ENCODE measurements at places on chromosomes 16 and 17.
A peak's percentile ranks its signal among the peaks of the same experiment; 100 is the strongest.

DNA sequence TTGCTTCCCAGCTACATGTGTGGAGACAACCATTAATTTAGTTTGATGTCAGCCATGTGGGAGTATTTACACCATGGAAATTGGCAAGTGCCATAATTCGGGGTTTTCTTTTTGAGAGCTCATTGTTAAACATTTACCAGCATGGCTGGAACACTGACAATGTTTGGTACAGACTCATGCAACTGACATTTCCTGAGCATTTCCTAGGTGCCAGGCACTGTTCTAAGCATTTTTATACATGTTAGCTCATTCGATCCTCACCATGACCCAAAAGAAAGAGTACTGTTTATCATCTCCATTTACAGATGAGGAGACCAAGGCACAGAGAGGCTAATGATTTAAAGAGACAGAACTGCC lies 86.9 kb downstream of the FOXL1 start:
- DNase-seq, result no peak

GRCh38 chr16:53434377-53435065 lies at the start of gene RBL2:
Gene RBL2 (plus strand): TSS chr16:53434471. CDS start chr16:53434557, 86 bp downstream.
- peak; percentile 97 for DNase-seq

DNA sequence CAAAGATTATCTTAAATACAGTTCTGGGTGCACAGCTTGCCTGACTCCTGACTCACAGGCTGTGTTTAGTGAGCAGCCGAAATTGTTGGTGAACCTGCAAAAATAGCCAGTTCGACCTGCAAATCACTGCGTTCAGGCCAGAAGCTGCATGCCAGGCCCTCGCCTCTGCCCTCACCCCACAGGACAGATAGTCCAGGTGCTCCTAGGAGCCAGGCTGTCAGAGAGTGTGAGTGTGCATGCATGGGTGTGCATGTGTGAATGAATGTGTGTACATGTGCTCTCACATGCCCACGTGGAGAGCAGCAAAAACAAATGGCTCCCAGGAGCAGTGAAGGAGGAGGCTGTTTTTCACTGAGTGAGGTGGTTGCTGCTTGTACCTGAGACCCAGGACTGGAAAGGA lies 131.8 kb downstream of the ABCC12 start:
- no peak for DNase-seq

GRCh38 chr16:86775511-86775921 lies 197.2 kb downstream of the FOXL1 start:
- no peak for DNase-seq

Measured in posterior cingulate gyrus (tissue), 11 donors.